ENCODE measurements at places on chromosomes 1 and 21.

GRCh38 chr1:7300893-7301663, 470.0 kb upstream of the VAMP3 start:
- DNase-seq, result peak; percentile 96

DNA sequence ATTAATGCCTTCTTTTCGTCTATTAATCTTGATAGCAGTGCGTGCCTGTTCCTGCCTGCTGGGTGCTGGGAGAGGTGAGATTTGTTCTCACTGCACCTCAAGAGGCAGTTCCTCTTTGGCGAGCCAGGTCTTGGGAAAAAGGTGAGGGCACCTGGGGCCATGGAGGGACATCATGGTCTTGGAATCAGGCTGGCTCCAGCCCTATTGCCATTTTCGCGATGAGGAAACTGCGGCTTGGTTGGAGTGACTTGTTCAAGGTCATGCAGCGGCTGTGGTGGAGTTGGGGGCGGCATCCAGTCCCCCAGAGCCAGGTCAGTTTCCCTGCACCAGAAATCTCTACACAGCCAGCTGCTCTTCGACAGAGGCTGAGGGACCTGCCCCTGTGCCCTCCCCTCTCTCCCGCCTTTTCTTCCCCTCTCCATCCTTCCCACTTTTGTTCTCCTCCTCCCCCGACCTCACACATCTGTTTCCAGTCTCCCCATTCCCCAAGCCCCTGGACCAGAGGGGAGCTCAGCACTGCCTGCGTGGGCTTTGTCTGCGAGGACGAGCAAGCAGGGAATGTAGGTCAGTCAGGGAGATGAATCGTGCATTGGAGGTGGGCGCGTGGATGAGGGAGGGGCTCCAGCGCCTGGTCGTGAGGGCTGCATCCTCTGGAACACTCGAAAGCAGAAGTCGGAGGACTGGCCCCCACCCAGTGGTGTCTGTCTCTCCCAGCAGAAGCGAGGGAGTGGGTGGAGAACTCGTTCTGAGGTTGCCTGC, 135.1 kb downstream of the ACTL8 start:
- DNase-seq, result no peak

- peak; percentile 53 for DNase-seq
These were observed 71.7 kb upstream of the TNFSF18 start for GRCh38 chr1:173122344-173122935.

- no peak for DNase-seq
These were observed 2.0 kb downstream of the TRIM17 start for GRCh38 chr1:228414511-228415211.
